Inflammatory macrophage (primary cell): ENCODE measurements at places on chromosomes 11 and 22.

DNA sequence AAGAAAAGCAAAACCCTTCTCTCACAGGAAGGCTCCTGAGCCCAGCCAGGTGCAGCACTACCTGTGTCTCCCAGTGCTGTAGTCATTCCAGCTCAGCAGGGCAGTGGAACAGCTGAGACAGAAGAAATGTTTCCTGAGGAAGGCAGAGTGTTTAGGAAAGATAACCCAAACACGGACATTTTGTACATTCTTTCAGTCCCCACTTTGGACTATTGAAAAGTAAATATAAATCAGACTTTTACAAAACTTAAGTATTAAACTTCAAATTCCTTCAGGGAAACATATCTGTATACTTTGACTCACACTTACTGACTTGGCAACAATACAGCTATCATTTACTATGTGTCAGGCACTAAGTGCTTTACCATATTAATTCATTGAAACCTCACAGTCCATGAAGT is 40.4 kb downstream of the RRAS2 start:
- no peak for DNase-seq

DNA sequence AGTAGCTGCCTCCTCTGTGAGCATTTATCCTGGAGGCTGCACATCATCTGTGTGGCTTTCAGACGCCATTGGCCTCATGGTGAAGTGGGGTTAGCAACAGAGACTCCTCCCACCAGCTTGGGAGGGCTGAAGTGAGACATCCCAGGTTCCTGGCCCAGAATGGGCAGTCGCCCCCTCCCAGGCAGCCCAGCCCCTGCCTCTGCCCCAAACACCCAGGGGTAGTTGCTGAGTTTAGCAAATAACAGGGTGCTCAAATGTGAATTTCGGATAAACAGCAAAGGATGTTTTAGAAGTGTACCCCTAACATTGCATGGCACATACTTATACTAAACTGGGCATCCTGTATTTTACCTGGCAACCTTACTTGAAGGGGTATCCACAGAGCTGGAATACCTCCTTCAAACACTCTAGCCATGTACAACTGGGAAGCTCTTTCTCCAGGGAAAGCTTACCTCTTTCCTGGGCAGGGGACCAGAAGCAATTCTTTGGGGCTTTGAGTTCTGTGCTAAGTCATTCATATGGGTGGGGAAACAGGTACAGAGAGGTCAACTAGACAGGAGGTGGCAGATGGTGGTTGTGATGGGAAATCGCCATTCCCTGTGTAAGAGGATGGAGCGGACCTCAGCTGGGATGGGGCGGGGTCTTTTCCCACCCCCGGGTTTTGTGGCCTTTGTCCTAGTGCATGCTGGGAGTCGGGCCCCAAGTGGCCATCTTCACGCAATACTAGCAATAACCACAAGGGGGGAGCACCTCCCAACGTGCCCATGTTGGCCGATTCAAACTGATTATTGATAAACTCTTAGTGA is 19.3 kb downstream of the MTFP1 start:
- peak; percentile 61 for DNase-seq

GRCh38 chr11:110606415-110606814 is 105.8 kb downstream of the ARHGAP20 start:
- no peak for DNase-seq

DNA sequence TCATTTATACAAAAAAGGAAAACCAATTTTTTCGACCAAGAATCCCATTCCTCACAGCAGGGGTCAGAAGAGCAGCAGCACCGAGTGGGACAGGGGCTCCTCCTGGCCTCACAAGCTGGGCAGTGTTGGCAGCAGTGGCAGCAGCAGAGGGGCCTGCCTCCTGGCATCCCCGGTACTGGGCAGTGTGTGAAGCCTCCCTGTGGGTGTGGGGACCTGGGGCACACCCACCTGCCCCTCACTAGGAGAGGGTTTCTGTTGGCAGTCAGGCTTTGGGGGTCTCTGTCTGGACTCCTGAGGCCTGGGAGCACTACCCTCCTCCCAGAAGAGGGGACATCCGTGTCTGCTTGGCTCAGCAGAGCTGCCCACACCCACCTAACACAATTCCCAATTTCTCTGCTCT is 67.8 kb downstream of the NECTIN1 start:
- no peak for DNase-seq

DNA sequence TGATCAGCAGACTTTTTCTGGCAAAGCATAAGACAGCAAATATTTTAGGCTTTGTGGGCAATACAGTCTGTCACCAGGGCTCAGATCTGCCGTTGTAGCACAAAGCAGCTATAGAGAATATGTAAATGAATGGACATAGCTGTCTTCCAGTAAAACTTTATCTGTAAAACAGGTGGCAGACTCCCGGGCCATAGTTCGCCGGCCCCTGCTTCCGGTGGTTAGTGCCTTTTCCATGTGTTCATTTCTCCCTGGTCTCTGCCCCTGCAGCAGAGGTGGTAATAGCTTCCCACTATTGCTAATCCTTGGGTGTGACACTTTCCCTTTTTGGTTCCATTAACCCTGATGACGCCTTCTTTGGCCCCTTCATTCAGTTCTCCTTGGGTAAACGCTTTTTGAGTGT is 93.7 kb upstream of the LDLRAD3 start:
- DNase-seq, result no peak

DNA sequence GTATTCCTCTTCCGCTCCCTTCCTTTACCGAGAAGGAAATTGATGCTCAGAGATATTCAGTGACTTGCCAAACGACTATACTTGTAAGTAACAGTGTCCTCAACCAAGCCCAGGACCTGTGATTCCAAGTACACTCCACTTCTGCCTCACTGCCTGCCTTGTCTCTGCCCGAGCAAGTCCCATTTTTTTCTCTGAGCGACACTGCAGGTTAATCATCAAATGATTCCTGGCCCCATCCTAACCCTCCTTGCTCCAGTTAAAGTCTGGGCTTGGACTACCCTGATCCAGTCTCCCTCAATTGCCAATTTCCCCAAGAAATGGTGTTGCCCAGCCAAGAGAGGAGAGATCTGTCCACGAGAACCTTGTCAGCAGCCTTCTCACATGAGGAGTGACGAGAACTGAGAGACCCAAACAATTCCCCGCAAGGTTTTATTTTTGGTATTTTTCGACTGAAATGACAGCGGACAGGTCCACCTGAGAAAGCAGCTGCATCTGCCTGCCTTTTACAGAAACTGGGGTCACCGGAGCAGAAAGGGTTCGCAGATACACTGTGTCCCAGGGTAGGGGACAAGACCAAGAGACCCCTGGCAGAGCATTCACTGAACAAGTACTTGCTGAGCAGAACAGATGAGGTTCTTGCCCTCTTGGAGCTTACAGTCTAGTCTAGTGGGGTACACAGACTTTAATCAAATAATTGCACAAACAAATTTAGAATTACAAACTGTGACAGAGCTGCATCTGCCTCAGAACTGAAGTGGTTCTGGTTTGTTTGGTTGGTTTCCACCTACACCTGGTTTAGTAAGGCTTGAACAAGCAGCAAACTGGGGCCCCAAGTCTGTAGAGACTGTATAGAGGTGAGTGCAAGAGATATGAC is 11.4 kb downstream of the POU2AF1 start:
- DNase-seq, result no peak

- DNase-seq, result no peak
Observed at GRCh38 chr11:126636911-126637794, 281.7 kb downstream of the ST3GAL4 start.

- peak; percentile 44 for DNase-seq
Observed at GRCh38 chr11:74322667-74323066, 11.2 kb upstream of the P4HA3 start.

GRCh38 chr11:72353861-72354260 is 80.5 kb downstream of the CLPB start:
- DNase-seq, result no peak

GRCh38 chr11:90874281-90874680 is 651.4 kb upstream of the CHORDC1 start:
- DNase-seq, result no peak

GRCh38 chr11:89184021-89184420 is 6.3 kb downstream of the TYR start:
- no peak for DNase-seq
